ENCODE measurements at places on chromosomes 5 and 9.

DNA sequence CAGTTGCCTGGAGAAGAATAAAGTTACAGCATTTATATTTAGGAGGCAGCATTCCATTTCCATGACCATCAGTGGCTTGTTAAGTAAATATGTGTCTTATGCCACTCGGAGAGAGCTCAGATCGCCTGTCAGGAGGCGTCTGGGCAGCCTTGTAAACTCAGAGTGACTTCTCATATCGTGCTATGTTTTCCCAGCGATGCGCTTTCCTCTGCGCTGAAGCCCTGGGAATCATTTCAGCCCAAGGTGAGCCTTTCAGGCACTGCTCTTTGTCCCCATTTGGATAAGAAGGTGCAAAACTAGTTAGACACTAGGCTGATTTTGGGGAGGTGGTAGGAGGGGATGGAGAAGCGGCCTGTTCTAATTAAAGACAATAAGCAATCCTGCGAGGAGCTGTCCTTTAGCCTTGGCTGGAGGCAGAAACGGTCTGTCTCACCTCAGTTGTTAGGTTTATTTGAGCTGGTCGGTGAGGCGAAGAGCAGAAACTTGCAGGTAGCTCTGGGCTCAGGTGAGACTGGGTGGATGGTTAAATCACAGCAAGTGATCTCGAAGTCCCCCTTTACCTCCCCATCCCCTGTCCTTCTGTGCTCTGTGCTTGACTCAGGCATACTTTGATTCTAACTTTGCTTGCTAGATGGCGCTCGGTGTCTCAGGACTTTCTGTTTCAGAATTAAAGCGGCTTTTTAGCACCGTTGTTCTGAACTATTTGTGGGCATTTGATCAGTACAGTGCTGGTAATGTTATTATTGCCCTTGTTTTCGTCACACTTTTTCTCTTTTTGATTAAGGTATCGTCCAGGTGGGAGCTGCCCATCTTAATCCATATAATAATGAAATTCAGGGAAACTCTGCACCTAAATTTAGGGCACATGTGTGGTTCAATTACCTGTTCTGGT lies 24.6 kb downstream of the NR2F1 start:
- DNase-seq: no peak

- DNase-seq: no peak
Measured at GRCh38 chr5:35777358-35778087, 79.2 kb upstream of the IL7R start.

DNA sequence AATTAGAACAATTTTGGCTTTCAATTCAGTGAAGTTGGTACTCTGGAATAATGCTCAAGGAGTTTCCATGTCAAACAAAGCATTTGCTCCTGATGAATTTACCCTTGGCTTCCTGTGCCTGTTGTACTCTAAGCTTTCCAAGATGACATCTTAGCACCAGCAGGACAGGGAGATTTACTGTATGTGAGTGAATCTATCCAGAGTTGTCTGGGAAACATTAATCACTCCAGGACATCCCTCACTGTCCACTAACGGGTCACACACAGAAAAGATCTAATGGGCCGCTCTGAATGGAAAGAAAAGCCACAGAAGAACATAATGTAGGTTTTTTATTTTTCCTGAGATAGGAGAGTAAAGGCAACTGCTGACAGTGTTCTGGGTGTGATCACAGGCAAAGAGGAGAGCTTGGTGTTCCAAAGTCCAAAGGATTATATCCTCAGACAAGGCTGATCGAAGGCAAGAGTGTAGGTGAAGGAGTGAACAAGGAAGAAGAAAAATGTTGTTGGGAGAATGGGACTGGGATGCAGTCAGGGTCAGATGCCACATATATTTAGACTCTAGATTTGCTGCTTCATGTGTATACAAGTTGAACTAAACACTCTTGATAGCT lies 167.7 kb upstream of the RPS23 start:
- no peak for DNase-seq

DNA sequence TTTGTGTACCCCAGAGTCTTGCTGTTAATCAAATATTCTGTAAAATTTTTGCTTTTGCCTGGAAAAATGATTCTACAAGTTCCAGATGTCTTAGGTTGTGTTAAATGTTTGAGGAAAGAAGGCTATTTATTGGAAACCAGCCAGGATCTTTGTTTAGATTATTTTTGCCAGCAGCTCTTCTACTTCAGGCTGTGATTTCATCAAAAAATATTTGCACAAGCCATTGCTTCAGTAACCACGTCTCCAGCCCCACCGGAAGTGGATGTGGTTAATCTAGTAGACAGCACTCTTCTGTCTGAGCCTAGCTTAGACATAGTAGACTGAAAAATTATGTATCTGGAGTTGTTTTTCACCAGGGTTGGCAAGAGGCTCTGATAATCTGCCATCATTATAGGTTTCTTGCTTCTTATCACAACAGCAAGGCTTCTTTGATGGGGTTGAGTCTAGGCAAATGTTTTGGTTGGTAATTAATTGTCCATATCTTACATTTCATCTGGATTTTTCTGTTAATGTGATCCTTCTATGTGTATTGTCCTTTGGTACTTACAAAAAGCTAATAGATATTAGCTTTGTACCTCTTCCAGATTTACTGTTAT lies 17.1 kb downstream of the KCTD16 start:
- no peak for DNase-seq

- no peak for DNase-seq
Measured at GRCh38 chr5:152178350-152178699, 226.8 kb downstream of the NMUR2 start.

DNA sequence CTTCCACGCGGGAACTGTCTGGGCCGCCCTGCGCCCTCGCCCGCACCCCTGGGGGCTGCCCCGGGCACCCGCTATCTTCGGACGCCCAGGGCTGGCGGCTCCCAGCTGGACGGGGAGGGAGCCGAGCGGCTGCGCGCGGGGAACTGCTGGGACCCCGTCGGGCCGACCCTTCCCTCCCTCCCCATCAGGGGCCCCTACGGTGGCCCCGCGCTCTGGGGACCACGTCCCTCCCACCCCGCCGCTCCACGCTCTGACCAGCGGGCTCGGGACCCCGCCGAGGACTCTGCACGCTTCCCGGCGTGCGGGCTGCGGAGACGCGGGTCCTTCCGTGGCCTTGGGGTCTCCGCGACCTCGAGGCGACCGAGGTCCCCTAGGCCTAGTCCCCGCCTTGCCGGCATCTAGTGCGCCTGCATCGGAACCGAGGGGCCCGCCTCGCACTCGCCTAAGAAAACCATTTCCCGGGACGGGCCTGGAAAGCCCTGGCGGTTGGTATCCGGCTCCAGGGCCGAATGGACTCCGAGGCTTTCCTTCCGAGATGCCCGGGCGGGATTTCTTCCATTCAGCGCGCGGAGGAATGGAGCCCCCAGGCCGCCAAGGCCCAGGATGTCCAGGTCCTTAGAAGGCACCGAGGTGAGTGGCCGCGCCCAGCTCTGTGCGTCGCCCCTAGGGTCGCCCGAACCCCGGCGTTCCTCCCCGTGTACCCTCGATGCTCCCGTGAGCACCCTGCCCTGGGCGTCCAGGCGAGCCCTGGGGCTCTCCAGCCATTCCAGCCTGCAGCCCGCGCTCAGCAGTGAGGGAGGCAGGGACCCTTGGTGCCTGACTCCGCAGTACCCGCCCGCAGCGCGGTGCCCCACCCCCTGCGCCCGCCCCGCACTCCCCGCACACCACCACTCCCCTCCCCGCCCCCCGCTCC lies 705 bp upstream of the SLC6A3 start:
- DNase-seq: no peak

GRCh38 chr5:90233476-90233875 lies 176.1 kb downstream of the CETN3 start:
- no peak for DNase-seq

- DNase-seq: no peak
Measured at GRCh38 chr5:65815161-65815560, 93.2 kb downstream of the NLN start.

GRCh38 chr9:81460693-81461092 lies 228.7 kb downstream of the TLE1 start:
- DNase-seq: no peak

DNA sequence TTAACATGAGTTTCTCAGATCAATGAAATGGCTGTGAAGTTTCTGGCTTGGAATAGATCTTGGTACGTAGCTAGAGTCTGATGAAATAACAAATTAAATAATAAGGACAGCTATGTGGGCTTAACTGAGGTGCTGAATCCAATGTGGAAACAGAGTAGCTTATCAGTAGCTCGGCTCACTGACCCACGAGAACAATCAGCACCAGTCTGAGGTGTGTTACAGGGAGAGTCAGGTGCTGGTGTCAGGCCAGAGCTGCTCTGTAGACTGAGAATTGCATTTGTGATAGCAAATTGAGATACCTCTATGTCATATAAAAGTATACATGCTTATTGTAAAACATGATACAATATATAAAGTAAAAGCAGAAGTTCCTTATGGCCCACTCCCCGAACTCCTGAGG lies 21.2 kb upstream of the CCL28 start:
- no peak for DNase-seq

GRCh38 chr9:131736431-131736830 lies 3.4 kb downstream of the RAPGEF1 start:
- DNase-seq: no peak

GRCh38 chr5:1540166-1540565 lies 16.4 kb upstream of the LPCAT1 start:
- DNase-seq: no peak

GRCh38 chr9:134661791-134662142 lies 20.2 kb downstream of the COL5A1 start:
- no peak for DNase-seq

- DNase-seq: no peak
Measured at GRCh38 chr5:90889325-90889600, 330.7 kb downstream of the ADGRV1 start.

DNA sequence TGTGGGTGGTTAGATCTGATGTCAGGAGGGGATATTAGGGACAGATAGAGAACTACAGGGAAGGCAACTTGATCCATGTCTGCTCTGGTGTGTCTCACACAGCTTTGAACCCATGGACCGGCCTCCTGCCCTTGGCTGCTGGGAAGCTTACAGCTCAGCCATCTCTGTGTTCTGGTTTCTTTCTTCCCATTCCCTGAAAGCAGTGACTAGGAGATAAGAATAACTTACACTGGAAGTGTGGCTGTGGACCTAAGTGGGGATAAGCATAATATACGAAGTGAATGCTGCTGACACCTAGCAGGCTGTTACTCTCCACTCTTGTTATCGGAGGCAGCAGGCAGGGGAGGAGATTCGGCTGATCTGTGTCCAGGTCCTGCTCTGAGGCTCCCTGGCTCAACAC lies 282.3 kb upstream of the TUT7 start:
- no peak for DNase-seq

- no peak for DNase-seq
Measured at GRCh38 chr5:16916262-16916878, 19.7 kb downstream of the MYO10 start.

- no peak for DNase-seq
Measured at GRCh38 chr5:127094161-127094814, 21.0 kb upstream of the C5orf63 start.

DNA sequence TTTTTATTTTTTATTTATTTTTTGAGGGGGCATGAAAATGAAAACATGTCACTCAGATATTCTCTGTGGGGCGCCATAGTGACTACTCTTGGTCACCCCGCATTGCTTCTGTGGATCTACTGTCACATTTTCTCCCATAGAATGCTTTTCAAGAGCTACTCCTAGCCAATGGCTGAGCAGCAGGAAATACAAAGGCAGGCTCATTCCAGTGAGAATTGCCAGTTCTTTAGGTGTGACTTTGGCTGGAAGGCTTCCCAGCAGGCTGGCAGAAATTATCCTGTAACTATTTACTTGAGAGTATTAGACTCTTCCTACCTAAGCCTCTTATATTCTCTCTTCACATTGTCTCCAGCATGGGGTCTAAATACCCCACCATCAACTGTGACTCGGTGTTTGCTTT lies 21.0 kb upstream of the PTPRD start:
- no peak for DNase-seq

Data from amygdala (tissue), 56 donors.